ENCODE measurements at places on chromosomes 2 and 18. TPM values are rescaled to one million over a fixed set of nuclear protein-coding genes. Genes with fewer than 3 reads are reported as not detected.

Gene LIMS2
- total RNA-seq = 19.6 TPM

Gene CHN1
- total RNA-seq = 12.4 TPM

Gene UBXN4
- 68.3 TPM for total RNA-seq

Gene FMNL2
- total RNA-seq = 50.9 TPM

Gene TCF4
- 552 TPM for total RNA-seq

Gene SPP2
- total RNA-seq = not detected

Gene STPG4
- total RNA-seq = 0.29 TPM

Gene EMILIN2
- 4.6 TPM for total RNA-seq

Gene MRPL19
- total RNA-seq = 33.0 TPM

Gene TDRD15
- total RNA-seq = not detected

Gene C2orf80
- total RNA-seq = not detected

Gene C2orf78
- total RNA-seq = not detected

Gene FAHD2B
- total RNA-seq = 5.3 TPM

Gene CD28
- total RNA-seq = under 0.01 TPM

Gene SERPINB2
- 0.65 TPM for total RNA-seq

Gene RASGRP3
- 117 TPM for total RNA-seq

Gene WDR54
- 36.9 TPM for total RNA-seq

Gene EVX2
- not detected for total RNA-seq

Gene ERBB4
- total RNA-seq = under 0.01 TPM

Gene PROKR1
- total RNA-seq = not detected

Gene FLACC1
- total RNA-seq = 0.65 TPM

Gene MALL
- total RNA-seq = 130 TPM

Gene HSBP1L1
- total RNA-seq = 5.7 TPM

Gene AUP1
- 96.4 TPM for total RNA-seq

Gene ERICH2
- not detected for total RNA-seq

Gene RND3
- 69.8 TPM for total RNA-seq

Gene VWA3B
- not detected for total RNA-seq

Gene TRIM54
- 0.33 TPM for total RNA-seq

Gene EIF4E2
- 100 TPM for total RNA-seq

Gene AGAP1
- total RNA-seq = 13.2 TPM

Gene PHOSPHO2
- total RNA-seq = 3.6 TPM

Gene TUBA4B
- total RNA-seq = not detected

Gene CXCR1
- not detected for total RNA-seq

Gene METTL8
- total RNA-seq = 34.5 TPM

Gene RFTN2
- total RNA-seq = 5.9 TPM

Gene PROM2
- 0.57 TPM for total RNA-seq

Gene GULP1
- 22.2 TPM for total RNA-seq

Gene CDCA7
- total RNA-seq = 8.5 TPM

Gene BCL11A
- 0.38 TPM for total RNA-seq

Gene ILKAP
- total RNA-seq = 21.7 TPM

Gene CERKL
- total RNA-seq = not detected

Gene B3GNT7
- 0.33 TPM for total RNA-seq

Gene UGT1A7
- not detected for total RNA-seq

Gene CCDC85A
- 6.2 TPM for total RNA-seq

Gene GPR45
- not detected for total RNA-seq

Gene ZSWIM2
- 0.10 TPM for total RNA-seq

Gene SRD5A2
- not detected for total RNA-seq

Gene DYNC1I2
- 159 TPM for total RNA-seq

Gene TOGARAM2
- 0.10 TPM for total RNA-seq

Gene HTR2B
- 1.3 TPM for total RNA-seq

Gene ABCG8
- total RNA-seq = not detected

Gene BCS1L
- total RNA-seq = 27.4 TPM

Gene CFAP53
- 0.10 TPM for total RNA-seq

Gene C2orf66
- under 0.01 TPM for total RNA-seq

Gene LINC00305
- not detected for total RNA-seq

Gene GALNT14
- total RNA-seq = not detected

Gene FBXO36
- 2.4 TPM for total RNA-seq

Gene IMPACT
- total RNA-seq = 27.9 TPM

Gene PLB1
- 0.33 TPM for total RNA-seq

Gene CYB5A
- 34.9 TPM for total RNA-seq

Data from vein endothelial cell (primary cell).